Glutamatergic neuron (in vitro differentiated cells): ENCODE measurements at places on chromosomes 3 and 15. TPM values are rescaled to one million over a fixed set of nuclear protein-coding genes. Genes with fewer than 3 reads are reported as not detected.

DNA sequence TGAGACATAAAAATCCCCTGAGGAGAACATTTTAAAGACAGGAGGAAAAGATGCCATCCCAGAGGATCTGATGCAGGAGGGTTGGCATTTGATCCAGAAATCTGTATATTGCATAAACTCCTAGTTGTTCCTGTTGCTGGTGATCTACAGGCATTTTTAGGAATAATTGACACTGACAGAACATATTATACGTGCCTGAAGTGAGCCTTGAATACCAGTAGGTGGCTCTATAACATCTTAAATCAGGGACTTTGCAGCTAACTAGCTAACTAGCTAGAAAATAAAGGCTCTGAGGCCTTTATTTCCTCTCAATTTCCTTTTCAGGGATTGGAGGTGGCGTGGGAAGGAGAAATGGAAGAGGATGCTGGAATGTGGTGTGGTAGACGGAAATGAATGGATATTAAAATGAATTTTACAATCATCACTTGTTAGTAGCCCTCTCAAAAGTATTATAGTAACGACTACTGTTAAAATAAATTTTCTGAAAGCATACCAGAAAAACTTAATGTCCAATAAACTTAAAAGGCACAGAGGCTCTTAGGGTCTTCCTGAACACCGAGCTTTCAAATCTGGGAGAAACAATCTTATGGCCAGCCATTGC lies 73.8 kb upstream of the ZBED2 start:
- no peak for DNase-seq

DNA sequence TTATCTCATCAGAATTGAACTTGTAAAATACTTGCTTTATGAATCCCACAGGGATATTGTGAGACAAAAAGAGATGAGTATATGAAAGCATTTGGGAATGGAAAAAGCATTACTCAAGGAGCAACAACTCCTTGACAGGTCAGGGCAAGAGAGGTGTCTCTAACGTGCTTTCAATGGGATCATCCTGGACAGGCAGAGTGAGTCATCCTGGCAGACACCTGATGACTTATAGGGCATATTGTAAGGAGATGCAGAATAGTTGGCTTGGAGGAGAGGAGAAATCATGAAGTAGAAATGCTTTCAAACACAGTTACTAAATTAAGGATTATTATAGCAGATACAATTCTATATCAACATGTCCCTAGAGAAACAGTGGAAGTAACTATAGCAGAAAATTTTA lies 71.9 kb upstream of the THSD4 start:
- no peak for DNase-seq

The LDHAL6B gene
- total RNA-seq, result not detected

The PAQR5 gene
- not detected for total RNA-seq

- DNase-seq, result no peak
These were observed 249.1 kb downstream of the OTOL1 start for GRCh38 chr3:161745741-161746140.
